GM23338 (cell line): ENCODE measurements at places on chromosomes 3 and 15. TPM values are rescaled to one million over a fixed set of nuclear protein-coding genes. Genes with fewer than 3 reads are reported as not detected.

DNA sequence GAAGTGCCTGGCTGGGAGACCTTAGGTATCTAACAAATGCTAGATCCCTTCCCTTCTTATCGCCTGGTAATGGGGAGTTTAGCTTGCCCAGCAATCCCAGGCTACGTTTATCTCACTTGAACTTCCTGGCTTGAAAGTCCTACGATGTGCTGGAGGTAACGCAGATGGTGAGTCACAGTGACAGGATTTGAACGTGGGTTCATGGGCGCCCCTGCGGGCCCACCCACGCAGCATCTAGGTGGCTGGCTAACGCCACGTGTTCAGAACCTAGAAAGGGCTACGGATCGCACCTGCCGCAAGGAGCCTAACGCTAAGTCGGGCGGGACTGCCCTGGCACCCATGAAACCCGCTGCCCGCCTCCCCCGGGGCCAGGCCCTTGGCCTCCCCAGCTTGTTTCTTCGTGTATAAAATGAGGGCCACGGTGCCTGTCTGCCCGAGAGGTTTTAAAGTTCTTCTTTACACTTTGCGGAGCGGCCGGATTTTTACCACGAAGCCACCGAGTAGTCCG lies 600 bp upstream of the USP3 start:
- peak; percentile 86 for DNase-seq

DNA sequence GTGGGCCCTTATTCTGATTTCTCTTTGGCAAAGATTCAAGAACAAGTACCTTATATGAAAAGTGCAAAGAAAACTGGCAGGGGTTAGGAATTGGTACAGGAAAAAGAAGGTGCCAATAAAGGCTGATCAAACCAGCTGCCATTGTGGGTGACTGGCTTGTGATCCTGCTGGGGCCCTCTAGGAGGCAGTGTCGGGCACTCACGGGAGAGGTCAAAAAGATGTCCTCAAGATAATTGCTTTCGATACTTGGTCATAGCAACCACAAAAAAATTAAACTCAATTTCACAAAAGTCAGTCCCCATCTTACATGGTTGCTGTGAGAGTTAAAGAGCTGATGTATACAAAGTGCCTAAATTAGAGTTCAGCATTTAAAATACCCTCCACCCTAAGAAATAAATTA lies 31.0 kb upstream of the CAV3 start:
- peak; percentile 70 for DNase-seq

DNA sequence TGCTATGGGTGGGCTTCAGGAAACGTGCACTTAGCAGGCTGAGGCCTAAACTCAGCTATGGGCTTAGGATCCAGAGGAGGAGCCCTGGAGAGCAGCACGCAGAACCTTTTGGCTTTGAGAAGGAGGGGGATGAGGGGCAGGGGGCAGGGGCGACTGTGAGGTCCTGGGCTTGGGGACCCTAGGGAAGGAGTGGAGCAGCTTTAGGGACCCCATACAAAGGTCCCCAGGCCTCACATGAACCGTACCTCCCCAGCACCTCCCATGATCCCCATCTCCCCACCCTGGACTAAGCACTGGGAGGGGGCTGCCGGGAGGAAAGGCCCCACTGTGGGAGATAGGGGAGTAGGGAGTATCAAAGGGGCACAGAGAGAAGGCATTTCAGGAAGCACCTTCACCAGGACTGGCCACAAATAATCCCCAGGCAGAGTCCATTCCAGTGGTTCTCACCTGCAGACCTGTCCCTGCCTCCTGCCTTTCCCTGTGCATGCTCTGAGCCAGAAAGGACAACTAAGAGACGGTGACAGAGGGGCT lies 62.0 kb upstream of the KLF13 start:
- DNase-seq = no peak

DNA sequence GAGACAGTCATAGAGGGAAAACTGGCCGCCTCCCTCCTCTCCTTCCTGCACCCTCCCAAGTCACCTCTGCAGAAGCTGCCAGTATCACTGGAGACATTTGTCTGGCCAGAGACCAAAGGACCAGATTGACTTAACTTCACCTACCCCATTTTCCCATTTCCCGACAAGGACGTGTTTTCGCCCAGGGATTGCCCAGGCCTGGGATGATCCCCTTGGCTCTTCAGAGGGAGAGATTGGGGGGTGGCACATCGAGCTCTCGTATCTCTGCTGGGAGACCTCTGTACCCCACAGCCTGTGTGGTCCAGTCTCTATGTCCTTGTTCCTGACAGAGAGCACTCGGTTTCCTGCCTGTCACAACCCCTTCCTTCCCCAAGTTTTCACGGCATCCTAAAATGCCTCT lies 31.4 kb downstream of the RGMA start:
- no peak for DNase-seq

GRCh38 chr3:122023335-122023910 lies 1.4 kb upstream of the ILDR1 start:
- peak; percentile 54 for DNase-seq

DNA sequence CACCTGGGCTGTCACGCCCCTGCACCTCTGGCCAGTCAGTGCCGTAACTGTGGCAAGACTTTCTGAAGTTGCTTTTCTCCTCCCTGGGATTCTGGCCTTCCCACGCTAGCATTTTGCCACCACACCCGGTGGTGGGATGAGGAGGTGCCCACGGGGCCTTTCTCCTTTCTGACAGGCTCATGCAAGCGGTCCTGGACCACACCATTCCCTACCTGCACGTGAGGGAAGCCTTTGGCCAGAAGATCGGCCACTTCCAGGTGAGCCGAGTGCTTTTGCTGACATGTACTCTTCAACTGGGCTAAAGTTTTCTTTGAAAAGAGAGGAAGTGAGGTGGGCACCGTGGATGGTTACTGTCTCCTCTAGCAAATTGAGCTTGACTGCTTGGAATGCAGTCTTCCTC lies 9.6 kb downstream of the IVD start:
- DNase-seq = no peak

ITGB5 gene
- 63.6 and 68.2 TPM in 2 replicates for polyA plus RNA-seq

GOLGA8N gene
- 0.17 and 0.40 TPM in 2 replicates for polyA plus RNA-seq

CFAP100 gene
- polyA plus RNA-seq = not detected in 2 replicates

MUSTN1 gene
- 0.40 and 1.2 TPM in 2 replicates for polyA plus RNA-seq
